ENCODE measurements at places on chromosomes 5 and 9. TPM values are rescaled to one million over a fixed set of nuclear protein-coding genes. Genes with fewer than 3 reads are reported as not detected.

The QRFP gene
- polyA plus RNA-seq: not detected

GRCh38 chr5:149221731-149222342, 49.8 kb upstream of the AFAP1L1 start:
- DNase-seq: no peak

DNA sequence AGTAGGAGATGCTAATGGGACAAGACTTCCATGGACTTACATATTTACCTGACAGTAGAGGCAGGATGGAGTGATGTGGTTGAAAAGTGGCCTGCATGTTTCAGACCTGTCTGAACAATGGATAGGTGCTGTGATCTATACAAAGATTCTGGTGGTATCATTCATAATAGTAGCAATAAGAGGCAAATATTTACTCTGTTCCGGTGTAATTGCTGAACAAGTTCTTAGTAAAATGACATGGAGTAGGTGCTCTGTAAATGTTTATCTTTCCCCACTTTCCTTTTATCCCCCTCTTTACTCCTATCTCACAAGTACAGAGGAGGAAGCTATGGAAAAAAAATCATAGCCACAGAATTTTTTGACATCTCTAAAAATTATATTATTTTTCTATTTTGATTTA, 159.0 kb upstream of the SLC12A2 start:
- DNase-seq: no peak

The CRAT gene
- 2.5 TPM for polyA plus RNA-seq

DNA sequence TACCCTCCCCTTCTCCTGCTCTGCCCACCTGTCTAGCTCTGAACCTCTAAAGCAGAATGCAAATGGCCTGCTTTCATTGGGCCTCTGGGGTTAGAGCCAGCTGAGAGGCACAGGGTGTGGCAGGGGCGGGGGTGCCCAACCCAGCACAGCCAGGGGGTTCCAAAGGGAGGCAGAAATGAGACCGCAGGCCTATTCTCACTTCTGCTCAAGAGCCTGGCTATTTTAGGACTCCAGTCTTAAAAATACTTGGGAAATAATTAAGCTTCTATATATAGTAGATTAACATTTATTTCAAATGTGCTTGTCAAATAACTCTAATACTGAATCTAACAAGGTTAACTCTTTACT, 5.7 kb downstream of the QSOX2 start:
- no peak for DNase-seq

The OMD gene
- not detected for polyA plus RNA-seq

DNA sequence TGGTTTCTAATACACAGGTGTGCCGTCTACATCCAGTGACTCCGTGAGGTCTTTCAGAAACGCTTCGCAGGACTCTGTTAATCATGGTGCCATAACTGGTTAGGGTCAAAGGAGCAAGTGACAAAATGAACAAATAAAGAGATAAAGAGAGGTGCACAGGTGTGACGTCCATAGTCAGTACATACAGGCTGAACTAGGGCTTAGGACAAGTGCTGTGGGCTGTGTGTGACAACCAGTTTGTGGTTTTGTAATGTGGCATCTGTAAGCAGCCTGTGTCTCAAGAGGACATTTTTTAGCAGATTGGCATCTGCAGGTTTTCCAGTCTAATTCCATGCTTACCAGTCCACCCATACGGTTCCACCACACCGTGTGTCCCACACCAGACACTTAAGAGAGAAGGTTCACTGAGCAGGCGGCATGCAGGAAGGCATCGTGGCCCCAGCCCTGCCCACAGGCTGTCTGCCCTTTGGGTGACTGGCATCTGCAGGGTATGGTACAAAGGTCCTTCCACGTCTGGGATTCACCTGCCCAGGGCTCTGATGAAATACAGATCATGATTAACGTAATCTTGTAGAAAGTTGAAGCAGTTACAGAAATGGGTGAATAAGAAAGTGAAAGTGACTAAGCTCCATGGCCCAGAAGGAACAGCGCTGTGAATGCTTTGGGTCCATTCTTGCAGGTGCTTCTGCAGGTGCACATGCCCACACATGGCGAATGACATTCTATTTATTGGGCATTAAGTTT, 26.9 kb downstream of the SRD5A1 start:
- DNase-seq: no peak

The GZMA gene
- polyA plus RNA-seq: not detected

GRCh38 chr5:1545126-1545804, 21.5 kb upstream of the LPCAT1 start:
- DNase-seq: no peak

- DNase-seq: no peak
Measured at GRCh38 chr5:135362102-135362501, 36.9 kb downstream of the MACROH2A1 start.

DNA sequence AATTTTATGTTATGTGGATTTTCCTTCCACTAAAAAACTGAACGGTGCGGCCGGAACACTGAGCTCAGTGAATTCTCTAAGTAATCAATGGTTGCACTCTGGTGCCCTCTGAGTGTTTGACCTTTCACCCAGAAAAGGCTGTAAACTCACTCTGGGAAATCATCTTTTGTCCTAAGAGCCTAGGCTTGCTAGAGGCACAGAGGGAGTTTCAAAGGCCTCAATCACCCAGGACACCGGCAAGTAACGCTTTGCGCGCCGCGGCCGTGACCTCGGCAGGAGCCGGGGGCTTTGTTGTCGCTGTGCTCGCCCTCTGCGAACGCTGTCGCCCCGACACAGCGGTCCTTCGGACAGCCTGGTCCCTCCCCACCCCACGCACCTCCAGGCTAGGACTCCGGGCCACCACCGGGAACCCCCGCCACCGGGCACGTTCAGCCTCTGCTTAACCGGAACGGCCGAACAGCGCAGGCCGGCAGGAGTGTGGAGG, 703 bp downstream of the ISCA1 start:
- DNase-seq: no peak

DNA sequence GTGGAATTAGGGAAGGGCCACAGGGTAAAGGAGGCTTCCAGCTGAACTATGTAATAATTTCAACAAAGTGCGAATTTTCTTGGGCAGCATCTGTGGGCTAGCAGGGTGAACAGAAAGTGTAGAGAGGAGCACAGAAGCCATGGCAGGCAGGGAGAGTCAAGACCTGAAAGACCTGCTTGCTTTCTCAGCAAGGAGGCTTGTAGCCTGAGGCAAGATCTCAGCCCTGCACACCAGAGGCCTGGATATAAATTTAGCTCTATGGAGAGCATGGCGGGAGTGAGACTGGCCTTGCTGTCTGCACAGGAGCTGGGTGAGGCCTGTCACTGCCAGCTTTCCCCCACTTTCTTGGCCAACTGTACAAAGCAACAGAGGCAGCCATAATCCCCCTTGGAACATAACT, 32.1 kb upstream of the SH3TC2 start:
- DNase-seq: no peak

- DNase-seq: no peak
Measured at GRCh38 chr9:38286357-38286756, 106.1 kb upstream of the ALDH1B1 start.

DNA sequence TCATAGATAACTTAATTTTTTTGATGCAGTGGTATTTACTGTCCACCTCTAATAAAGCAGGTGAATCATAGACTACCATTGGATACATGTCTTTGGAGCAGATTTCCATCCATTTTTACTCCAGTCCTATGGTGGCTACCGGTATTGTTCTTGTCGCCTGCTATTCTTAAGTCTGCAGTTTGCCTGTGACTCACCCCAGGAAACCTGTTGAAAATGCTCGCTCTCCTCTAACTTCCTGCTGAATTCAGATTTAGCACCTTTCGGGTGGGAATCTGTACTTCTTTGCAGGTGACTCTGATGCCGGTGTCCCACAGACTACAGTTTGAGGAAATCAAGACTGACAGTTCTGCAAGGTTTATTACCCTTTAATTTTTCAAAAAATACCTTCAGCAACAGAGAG, 58.8 kb upstream of the DHFR start:
- DNase-seq: no peak

Measured in mammary epithelial cell (primary cell).